ENCODE measurements at places on chromosomes 13 and 19.

GRCh38 chr19:18975869-18976268, 34.9 kb upstream of the HOMER3 start:
- DNase-seq: no peak

DNA sequence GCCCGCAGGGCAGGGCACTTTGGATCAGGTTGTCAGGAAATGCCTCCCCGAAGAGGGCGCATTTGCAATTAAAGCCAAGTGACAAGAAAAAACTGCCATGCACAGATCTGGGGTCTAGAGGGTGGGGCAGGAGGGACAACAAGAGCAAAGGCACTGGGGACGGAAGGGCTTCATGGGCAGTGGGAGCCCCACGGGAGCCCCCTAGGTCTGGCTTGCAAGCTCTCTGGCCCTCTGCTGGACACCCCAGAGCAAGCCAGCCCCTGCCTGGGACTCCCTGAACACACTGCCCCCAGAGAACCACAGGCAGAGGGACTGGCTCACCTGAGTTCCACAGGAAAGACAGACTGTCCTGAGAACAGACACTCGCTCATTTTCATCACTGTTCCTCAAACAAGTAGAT, 30.2 kb upstream of the C19orf12 start:
- DNase-seq: no peak

GRCh38 chr19:8180018-8180417, 29.2 kb upstream of the CERS4 start:
- DNase-seq: no peak

DNA sequence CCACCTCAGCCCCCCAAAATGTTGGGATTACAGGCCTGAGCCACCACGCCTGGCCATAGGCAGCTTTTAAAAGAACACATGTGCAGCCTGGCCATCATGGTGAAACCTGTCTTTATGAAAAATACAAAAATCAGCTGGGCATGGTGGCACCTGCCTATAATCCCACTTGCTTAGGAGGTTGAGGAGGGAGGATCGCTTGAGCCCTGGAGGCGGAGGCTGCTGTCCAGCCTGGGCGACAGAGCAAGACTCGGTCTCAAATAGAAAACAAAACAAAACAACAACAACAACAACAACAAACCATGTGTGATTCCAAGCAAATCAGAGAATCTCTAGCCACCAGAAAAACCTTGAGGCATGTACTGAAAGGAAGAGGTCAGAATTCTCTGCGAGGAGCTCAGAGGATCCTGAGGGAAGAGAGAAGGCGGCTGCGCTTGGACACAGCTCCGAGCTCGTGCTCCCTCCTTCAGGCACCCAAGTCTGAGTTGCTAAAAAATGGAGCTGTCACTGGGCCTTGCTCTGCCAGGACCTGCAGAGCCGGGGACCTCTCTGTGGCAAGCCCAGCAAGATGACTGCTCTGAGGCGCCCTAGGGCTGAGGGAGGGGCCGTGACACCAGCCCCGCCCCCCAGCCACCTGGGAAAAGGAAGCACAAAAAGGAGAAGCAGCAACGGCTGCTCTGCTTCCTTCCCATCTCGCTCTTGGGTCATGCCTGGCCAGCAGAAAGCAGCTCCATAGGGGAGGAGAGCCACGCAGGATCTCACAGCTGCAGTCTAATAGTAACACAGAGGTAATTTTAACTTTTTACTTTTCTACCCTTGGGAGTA, at the start of gene ARL11:
ARL11 (plus strand) TSS at position 677 of the 822 bp plus-strand sequence. CDS start 1,941 bp downstream, outside the sequence.
- DNase-seq: no peak

DNA sequence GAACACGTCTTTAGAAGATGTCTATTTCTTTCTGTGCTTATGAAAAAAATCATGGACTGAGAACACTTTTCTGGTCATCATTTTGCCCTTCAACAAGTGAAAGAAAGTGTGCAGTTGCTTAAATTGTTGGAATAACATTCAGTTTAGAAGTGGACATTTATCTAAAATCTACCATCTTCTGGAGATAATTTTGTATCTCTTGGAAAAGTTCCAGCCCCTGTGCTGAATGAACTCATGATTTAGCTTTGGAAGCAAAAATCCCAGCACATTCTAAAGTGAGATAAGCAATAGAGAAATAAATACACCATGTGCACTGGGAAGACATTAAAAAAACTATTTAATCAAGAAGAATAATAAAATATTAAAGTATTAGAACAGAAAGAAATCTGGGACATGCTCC, 1420.8 kb upstream of the SLC10A2 start:
- DNase-seq: no peak

DNA sequence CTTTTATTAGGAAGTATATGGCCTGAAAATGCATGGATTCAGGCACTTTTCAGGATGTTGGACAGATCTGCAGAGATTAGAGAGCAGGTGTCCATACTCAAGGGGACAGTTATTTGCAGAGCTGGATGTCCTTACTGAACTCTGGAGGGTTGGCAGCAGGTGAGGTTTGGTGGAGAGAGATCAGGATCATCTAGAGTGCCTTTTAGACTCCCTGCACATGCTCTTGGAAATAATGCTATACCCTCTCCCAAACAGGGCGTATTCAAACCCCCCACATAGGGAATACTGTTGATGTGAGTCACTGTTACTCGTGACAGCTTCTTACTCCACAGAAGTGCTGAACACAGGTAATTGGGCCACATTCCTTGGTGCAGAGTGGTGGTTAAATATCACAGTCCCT, 725.7 kb upstream of the SGCG start:
- no peak for DNase-seq

DNA sequence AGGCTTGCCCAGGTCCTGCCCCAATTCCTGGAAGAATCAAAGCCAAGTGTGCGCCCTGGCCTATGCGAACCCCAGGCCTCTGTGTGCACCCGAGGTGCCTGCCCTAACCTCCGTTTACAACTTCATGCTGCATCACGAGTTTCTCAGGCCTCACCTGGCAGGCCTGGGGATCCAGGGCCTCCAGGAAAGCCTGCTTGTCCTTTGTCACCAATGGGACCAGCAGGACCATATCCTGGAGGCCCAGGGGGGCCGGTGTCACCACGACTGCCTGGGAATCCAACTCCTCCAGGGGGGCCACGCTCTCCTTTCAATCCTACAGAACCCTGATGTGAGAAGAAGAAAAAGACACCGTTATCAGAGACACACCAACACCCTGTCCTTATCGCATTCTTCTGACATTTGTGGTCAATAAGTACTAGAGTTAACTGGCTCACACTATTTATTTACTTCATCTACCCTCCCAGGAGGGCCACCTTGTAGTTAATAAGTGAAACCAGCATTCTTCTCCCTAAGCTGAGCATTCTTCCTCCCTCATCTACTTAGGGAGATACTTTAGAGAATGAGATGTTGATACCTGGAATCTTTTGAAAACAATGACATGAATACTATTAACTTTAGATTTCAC, 120.6 kb downstream of the COL4A1 start:
- DNase-seq: no peak

GRCh38 chr19:48454150-48454730, 1.1 kb upstream of the KCNJ14 start:
- DNase-seq: no peak

- DNase-seq: no peak
Observed at GRCh38 chr13:79534596-79534995, 53.6 kb downstream of the NDFIP2 start.

DNA sequence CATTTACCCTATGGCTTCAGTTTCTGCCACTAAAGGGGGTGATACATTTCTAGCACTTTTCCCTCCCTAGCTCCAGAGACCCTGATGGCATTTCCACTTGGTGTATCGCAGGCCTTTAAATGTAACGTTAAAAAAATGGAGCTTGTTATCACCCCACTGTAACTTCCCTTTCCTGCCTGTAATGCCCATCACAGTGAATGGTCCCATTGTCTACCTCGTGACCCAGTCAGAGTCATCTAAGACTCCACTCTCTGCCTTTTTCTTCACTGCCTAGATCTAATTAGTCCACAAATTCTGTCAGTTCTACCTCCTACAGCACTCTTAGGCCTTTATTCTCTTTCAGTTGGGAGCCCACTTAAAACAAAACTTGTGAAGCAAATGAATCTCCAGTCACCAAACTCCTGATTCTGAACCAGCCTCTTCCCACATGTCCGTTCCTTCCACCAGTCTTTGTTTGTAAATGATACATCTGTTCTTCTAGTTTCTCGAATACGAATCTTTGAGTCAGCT, 64.8 kb downstream of the NHLRC3 start:
- no peak for DNase-seq

- no peak for DNase-seq
Observed at GRCh38 chr13:100898431-100898830, 223.8 kb upstream of the TMTC4 start.

DNA sequence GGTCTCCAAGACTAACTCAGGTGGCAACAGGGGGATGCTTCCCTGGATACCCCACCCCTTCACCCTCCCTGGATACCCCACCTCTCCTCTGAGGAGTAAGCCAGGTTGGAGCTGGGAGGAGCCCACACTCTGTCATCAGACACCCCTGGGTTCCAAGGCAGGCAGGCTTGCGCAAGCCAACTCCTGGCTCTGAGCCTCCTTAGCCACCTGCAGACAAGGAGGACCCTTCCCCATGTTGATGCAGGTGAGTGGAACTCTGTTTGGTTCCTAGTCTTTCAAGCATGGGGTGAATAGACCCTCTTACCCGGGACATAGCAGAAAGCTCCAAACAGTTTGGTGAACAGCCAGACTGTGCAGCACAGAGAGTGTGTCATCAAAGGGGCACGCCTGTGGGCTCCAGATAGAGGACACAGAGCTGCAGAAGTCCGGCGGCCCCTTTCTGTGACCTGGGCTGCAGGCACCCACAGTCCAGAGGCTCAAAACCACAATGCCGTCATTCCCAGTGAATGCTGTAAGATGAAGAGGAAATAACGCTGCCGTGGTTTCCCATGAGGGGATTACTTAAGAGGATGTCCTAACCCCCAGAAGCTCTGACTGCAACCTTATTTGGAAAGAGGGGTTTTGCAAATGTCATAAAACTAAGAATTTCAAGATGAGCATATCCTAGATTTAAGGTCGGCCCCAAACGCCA, 12.1 kb upstream of the HAS1 start:
- DNase-seq: no peak

- DNase-seq: no peak
Observed at GRCh38 chr13:67200183-67200582, 30.0 kb downstream of the PCDH9 start.

- no peak for DNase-seq
Observed at GRCh38 chr13:93422980-93423543, 196.5 kb downstream of the GPC6 start.

- no peak for DNase-seq
Observed at GRCh38 chr13:109785892-109786450, 412 bp downstream of the IRS2 start.

GRCh38 chr19:4620675-4621074, 18.6 kb upstream of the TNFAIP8L1 start:
- no peak for DNase-seq

DNA sequence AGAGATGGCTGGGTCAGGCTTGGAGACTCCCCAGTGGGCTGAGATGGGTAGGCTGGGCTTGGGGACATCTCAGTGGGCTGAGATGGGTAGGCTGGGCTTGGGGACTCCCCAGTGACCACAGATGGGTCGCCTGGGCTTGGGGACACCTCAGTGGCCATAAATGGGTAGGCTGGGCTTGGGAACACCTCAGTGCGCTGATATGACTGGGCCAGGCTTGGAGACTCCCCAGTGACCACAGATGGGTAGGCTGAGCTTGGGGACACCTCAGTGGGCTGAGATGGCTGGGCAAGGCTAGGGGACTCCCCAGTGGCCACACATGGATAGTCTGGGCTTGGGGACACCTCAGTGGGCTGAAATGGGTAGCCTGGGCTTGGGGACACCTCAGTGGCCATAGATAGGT, 12.8 kb downstream of the IQCN start:
- DNase-seq: no peak

GRCh38 chr13:47555235-47555634, 445.8 kb downstream of the SUCLA2 start:
- DNase-seq: no peak

GRCh38 chr19:925087-925525, 729 bp upstream of the ARID3A start:
- no peak for DNase-seq

GRCh38 chr19:3248728-3249326, 24.4 kb downstream of the CELF5 start:
- DNase-seq: no peak

DNA sequence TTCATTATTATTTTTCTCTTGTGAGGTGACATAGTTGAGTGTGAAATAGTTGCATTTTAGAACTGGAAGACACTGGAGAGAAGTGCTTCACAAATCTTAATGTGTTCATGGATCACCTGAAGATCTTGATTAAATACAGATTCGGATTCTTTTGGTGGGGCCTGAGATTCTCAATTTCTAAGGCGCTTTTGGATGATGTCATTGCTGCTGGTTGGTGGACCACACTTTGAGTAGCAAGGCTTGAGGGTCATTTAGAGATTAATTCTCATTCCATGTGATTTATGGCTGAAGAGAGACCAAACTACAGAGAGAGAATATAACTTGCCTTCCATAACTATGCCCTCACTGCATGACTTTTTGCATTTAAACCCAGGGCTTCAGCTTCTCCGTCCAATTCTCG, 27.2 kb downstream of the CEACAM8 start:
- no peak for DNase-seq

DNA sequence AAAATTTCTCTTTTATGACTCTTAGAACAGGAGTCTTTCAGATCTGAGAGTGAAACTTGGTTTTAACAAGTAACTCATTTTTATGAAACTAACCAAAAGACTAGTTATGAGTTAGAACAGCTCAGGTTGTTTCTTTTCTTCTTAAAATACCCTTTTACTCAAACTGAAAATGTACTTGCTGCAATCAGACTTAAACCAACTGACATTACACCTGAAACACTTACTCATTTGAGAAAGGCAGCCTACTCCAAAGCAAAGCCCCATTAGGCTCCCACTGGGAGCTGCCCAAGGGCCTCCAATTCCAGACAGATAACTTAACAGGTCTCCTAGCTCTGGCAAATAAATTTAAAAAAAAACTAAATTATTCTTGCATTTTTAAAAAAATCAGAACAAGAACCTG, 3.6 kb downstream of the FOXO1 start:
- no peak for DNase-seq

DNA sequence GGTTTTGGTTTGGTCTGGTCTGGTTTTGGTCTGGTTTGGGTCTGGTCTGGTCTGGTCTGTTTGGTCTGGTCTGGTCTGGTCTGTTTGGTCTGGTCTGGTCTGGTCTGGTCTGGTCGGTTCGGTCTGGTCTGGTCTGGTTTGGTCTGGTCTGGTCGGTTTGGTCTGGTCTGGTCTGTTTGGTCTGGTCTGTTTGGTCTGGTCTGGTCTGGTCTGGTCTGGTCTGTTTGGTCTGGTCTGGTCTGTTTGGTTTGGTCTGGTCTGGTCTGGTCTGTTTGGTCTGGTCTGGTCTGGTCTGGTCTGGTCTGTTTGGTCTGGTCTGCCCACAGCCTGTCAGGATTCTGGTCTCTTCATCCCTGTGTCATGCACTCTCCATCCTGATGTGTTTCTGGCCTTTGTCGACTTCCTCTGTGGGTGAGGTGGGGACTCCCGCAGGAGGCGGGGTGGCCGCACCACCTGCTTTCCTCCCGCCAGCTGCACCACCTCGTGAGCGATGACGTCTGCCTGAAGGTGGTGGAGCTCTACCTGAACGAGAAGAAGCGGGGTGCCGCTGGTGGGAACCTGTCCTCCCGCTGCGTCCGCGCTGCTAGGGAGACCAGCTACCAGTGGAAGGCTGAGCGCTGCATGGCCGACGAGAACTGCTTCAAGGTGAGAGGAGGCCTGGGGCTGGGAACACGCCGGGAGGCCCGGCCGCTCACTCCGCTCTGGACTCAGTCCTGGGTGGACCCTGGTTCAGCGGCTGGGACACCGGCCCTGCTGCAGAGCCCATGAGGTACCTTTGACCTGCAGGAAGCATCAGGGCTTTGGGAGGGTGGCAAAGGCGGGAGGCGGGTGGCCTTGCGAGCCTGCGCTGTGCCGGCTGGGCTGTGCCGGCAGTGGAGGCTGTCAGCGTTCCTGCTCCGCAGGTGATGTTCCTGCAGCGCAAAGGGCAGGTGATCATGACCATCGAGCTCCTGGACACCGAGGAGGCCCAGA, 12.9 kb upstream of the F2RL3 start:
- no peak for DNase-seq
